Activated T-helper 1 cell treated with anti-CD3 and anti-CD28 coated beads, Interleukin-12 subunit alpha, Interleukin-12 subunit beta, Interleukin-2, Interleukin-4 antibody, amounts not matched to agents 30 ng/mL and 10 ng/mL and 1 ng/mL, durations not matched to agents 14 hours and 24 hours and 36 hours (primary cell): ENCODE measurements at places on chromosomes 4 and X. TPM values are rescaled to one million over a fixed set of nuclear protein-coding genes. Genes with fewer than 3 reads are reported as not detected.

DNA sequence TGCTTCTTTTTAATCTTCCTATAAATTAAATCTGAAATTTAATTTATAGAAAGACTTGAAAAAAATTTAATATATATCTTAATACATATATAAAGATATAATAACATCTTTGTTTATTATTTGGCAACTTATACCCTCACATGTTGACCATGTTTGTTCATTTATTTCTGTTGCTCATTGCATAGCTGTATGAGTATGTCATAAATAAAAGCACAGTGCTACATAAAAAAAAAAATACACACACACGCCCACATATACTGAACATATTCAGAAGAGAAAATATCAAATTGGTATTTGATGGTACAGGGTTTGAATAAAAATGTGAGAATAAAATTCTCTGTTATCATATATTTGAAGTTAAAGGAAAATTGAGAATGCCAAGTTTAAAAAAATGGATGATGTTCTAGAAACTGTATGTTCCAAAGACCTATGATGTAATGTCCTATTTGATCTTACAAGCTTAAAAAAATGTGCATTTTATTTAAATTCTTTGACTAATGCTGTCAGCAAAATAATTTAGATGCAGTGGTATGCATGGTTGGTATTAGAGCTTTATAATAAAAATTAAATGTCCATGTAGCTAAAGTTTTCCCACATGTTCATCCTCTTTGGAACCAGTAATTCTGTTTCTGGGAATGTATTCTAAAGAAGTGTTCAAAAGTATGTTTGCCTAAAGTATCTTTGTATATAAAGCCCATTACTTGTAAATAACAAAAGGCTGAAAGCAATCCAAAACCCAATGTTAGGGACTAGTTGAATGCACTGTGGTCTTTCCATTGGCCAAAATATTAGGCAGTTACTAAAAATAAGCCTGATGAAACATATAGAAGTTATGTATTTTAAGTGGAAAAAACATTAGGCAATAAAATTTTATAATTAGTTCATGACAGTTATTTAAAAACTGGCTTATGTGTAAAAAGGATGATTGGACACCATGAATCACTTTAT, 12.9 kb downstream of the TMEM184C start:
- no peaks in the 10 kb centered on the region for H3K27me3 ChIP-seq
- H3K4me1 ChIP-seq = no peaks in the 10 kb centered on the region
- H3K36me3 ChIP-seq = peaks cover 30% of the 10 kb centered on the region

GRCh38 chrX:28920153-28920943, 333.1 kb downstream of the IL1RAPL1 start:
- no peaks in the 10 kb centered on the region for H3K36me3 ChIP-seq
- no peaks in the 10 kb centered on the region for H3K4me1 ChIP-seq
- no peaks in the 10 kb centered on the region for H3K27me3 ChIP-seq

DNA sequence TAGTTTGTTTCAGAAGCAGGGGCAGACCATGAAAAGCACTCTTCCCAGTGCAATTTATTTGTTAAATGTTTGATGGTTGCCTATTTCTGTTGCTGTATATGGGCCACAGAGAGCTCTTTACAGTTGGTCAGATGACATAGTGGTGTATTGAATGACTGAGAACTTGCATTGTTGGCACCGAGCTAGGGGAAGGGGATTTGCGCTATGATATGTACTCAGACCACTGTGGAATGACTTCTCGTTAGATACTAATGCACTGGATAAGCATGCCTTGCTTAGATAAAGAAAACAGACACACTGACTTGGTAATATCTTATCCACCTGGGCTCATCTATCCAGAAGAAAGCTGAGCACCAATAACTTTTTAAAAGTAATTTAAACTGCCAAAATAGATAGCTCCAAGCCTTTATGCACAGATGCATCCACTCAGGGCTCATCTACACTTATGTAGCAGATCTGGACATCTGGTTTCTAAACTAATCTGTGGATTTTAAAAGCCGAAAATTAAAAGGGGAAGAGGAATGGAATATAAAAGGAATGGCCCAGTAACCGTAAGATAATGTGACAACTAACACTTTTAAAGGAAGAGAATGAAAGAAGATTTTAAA, 132.7 kb downstream of the GATB start:
- H3K27me3 ChIP-seq = peaks cover 26% of the 10 kb centered on the region
- peaks cover 7% of the 10 kb centered on the region for H3K4me1 ChIP-seq
- no peak overlapping the region for H3K27ac ChIP-seq

DNA sequence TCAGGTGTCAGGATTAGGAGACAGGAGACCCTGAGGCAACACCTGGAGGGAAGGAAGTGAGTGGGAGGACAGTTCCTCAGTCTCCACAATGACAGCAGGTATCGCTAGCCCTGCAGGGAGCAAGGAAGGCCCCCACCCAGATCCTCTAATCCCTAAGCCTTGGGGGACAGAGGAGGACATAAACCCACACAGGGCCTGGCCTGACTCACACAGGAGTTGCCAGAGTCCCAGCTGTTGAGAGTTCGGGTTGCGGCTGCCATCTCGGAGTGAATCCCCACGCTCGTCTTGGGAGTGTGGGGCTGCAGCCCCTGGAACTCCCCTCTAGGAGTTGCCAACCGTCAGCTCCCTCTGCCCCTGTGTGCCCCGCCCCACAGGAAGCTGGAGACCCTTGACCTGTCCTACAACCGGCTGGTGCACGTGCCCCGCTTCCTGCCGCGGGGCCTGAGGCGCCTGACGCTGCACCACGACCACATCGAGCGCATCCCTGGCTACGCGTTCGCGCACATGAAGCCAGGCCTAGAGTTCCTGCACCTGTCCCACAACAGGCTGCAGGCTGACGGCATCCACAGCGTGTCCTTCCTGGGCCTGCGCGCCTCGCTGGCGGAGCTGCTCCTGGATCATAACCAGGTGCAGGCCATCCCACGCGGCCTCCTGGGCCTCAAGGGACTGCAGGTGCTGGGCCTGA, 9.2 kb upstream of the BGN start:
- no peaks in the 10 kb centered on the region for H3K36me3 ChIP-seq
- no peaks in the 10 kb centered on the region for H3K27me3 ChIP-seq
- no peak for DNase-seq
- no peak overlapping the region for H3K27ac ChIP-seq
- no peak overlapping the region for H3K4me3 ChIP-seq
- no peaks in the 10 kb centered on the region for H3K4me1 ChIP-seq

MAGED4 gene
- total RNA-seq = not detected in 2 replicates

ZFP92 gene
- total RNA-seq = 2.4 and 2.5 TPM in 2 replicates
